Dermis blood vessel endothelial cell (primary cell): ENCODE measurements at places on chromosomes 3 and 15. TPM values are rescaled to one million over a fixed set of nuclear protein-coding genes. Genes with fewer than 3 reads are reported as not detected.

NR2F2 gene
- 14.0 and 36.6 TPM in 2 replicates for total RNA-seq

CAMKV gene
- not detected in 2 replicates for total RNA-seq

KNSTRN gene
- total RNA-seq: 36.8 and 61.2 TPM in 2 replicates

SGO1 gene
- 2.6 and 10.5 TPM in 2 replicates for total RNA-seq

C2CD4B gene
- 34.9 and 96.0 TPM in 2 replicates for total RNA-seq

FGF12 gene
- 1.2 and 1.3 TPM in 2 replicates for total RNA-seq

ROBO1 gene
- total RNA-seq: 0.47 and 1.0 TPM in 2 replicates

P2RY14 gene
- total RNA-seq: not detected in 2 replicates

LXN gene
- total RNA-seq: 82.5 and 93.8 TPM in 2 replicates

TRH gene
- total RNA-seq: not detected in 2 replicates

CLDN18 gene
- not detected in 2 replicates for total RNA-seq

VPS13C gene
- total RNA-seq: 132 and 135 TPM in 2 replicates

UCN2 gene
- not detected in 2 replicates for total RNA-seq

XYLB gene
- total RNA-seq: 1.7 and 2.1 TPM in 2 replicates

NEK10 gene
- total RNA-seq: 2.0 and 2.6 TPM in 2 replicates

LTF gene
- total RNA-seq: 0.51 and 0.93 TPM in 2 replicates

IMPG2 gene
- total RNA-seq: 0.37 and 0.85 TPM in 2 replicates

ZDHHC3 gene
- 69.4 and 98.2 TPM in 2 replicates for total RNA-seq

KBTBD13 gene
- not detected in 2 replicates for total RNA-seq

KNG1 gene
- not detected in 2 replicates for total RNA-seq

SLC22A13 gene
- 0.17 and 0.19 TPM in 2 replicates for total RNA-seq

CLDN11 gene
- total RNA-seq: 103 and 515 TPM in 2 replicates

CA12 gene
- 0.68 and 0.79 TPM in 2 replicates for total RNA-seq

ITPKA gene
- total RNA-seq: 0.56 and 0.68 TPM in 2 replicates
